ENCODE measurements at places on chromosomes 11 and 22. TPM values are rescaled to one million over a fixed set of nuclear protein-coding genes. Genes with fewer than 3 reads are reported as not detected.

DNA sequence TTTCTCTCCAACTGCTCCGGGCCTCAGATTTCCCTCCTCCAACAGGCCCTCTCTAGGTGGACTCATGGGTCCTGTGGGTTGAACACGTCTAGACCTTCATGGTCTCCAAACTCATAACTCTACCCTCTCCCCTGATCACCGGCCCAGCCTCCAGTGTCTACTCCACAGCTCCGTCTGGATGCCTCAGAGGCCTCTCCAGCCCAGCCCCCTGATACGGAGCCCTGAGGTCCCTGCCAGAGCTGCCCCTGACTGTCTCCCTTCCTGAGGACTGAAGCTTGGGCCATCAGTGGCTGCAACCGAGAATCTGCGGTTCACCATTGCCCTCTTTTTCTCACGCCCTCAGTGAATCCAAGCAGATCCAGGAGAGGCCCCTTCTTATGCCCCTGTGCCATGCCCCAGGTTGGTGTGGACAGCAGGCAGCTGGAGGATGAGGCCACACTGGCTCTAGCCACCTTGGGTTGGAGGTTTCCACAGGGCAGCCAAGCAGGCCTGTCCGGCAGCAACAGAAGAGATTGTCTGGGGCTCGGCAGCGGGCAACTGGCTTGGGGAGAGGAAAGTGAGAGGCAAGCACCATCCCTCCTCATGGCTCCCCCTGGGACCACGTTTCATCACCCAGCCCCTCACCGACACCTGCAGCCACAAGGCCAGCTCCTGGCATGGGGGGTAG, 104.6 kb upstream of the FGF3 start:
- DNase-seq, result no peak

DNA sequence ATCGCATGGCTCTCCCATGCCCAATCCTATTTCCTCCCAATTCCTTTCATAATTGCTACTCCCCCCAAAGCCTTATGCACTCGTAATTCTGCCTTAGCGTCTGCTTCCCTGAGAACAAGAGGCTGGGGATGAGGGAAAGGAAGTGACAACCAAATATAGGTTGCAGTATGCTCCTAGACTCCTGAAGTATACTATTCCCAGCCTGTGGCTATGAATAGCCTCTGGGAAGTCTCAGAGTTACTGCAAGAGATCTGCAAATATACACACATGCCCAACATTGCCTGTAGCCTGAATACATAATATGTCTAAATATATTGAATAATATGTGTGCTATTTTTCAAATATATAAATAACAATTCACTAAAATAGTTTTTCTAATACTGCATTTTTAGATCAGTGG, 96.1 kb upstream of the CD44 start:
- no peak for DNase-seq

DNA sequence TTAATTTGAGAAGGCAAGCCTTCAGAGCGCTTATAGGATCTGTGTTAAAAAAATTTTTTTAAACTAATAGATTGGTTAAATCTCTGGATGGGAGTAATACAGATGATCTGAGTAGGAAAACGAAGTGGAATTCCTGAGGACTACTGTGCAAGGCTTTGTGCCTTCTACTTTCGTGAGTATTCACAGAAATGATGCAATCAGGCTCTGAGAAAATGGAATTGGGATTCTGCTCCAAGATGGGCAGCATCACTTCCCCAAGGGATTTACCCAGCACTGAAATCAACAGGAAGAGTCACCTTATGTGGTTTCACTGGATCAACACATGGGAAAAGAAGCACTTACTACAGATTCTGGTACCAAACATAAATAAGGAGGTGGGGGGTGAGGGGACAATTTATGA, 12.5 kb downstream of the KMT5B start:
- DNase-seq, result no peak

GRCh38 chr22:43094551-43094950, 5.4 kb upstream of the TTLL1 start:
- no peak for DNase-seq

DNA sequence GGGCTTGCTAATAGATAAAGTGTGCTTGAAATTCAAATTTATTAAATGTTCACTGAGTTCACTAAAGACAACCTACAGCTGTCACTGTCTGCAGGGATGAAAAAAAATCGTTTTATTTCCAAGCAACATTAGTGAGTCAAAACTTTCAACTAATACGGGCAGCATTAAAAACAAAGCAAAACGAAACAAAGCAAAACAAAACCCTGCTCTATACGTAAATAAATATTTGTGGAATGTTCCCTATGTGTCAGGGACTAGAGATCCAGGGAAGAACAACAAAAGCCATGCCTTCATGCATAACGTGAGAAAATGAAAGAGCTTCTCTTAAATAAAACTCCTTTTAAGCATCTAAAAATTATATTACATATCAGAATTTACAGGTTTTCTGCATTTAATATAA, 553 bp downstream of the NAALAD2 start:
- no peak for DNase-seq

GRCh38 chr11:7563281-7563680, 49.5 kb downstream of the PPFIBP2 start:
- DNase-seq, result no peak

The CARD10 gene
- not detected for polyA plus RNA-seq

The IL10RA gene
- polyA plus RNA-seq, result 60.0 TPM

The SEPTIN5 gene
- polyA plus RNA-seq, result 1.0 TPM
